ENCODE measurements at places on chromosomes 3 and 15. TPM values are rescaled to one million over a fixed set of nuclear protein-coding genes. Genes with fewer than 3 reads are reported as not detected.

Gene PTH1R
- polyA plus RNA-seq, result 8.7 TPM

Gene TBC1D5
- 35.7 TPM for polyA plus RNA-seq

DNA sequence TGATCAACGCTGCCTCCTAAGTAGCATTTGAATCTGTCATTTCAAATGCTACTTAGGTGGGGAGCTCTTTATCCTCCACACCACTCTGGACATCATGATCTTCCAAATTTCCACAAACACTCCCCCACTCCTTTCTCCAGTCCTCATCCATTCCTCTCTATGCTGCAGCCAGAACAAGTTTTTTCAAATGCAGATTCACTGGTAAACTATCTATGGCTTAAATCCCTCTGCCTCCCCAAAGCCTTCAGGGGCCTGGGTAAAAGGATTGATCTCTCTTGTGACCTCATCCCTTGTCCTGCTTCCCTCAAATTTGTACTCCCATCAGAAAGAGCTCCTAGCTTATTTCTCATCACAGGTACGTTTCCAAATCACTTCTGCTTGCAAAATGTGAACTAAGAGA is 1.3 kb upstream of the AEN start:
- no peak for DNase-seq

Gene A4GNT
- 0.07 TPM for polyA plus RNA-seq

DNA sequence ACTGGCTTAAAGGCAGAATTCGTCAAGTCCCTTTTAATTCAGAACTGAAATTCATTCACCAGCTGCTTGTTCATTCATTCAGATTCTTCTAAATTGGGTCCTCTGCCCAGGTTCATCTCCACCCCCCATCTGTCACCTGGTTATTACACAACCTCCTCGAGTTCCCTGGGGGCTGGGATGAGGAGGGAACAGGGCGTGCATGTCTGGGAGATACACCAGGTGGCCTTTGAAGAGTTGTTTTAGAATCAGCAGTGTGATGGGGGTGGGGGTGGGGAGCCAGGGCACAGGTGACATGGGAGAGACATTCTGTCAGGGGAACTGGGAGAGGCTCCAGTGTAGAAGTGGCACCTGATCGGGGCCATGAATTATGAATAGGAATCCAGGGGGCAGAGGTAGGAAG is 8.2 kb downstream of the SNX33 start:
- DNase-seq, result peak; percentile 43

DNA sequence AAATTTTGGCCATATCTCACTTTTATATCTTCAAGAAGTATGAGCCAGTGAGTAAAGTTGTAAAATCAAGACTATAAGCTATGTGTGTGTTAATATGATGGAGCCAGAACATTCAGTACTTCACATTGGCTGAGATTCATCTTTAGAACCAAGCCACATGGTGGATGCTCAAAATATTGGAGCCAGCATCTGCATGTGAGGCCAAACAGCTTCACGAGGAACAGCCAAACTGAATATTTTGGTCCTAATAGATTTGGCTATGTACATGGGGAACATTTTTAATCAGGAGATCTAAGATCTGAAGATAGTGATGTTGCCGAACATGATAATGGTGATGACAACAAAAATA is 1089.8 kb downstream of the TUSC7 start:
- DNase-seq, result no peak

- DNase-seq, result no peak
Measured at GRCh38 chr15:62985768-62986167, 56.8 kb upstream of the TPM1 start.

DNA sequence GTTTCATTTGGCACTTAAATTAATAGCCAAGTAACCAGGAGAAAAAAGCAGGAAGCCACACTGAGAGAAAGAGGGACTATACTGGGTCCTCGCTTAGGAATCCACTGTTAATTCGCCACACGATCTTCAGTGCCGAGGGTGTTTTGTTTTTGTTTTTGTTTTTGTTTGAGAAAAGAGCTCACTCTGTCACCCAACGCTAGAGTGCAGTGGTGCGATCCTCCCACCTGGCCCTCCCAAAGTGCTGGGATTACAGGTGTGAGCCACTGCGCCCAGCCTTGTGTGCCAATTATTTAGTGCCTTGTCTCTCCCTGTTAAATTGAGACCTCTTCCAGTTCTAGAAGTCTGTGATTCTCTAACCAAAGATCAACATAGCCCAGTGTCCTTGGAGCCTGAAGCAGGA is 53.8 kb upstream of the TPM1 start:
- no peak for DNase-seq

GRCh38 chr15:31270767-31271166 is 55.9 kb upstream of the KLF13 start:
- no peak for DNase-seq

GRCh38 chr15:36579792-36580431 is 486 bp downstream of the CDIN1 start:
- DNase-seq, result no peak

DNA sequence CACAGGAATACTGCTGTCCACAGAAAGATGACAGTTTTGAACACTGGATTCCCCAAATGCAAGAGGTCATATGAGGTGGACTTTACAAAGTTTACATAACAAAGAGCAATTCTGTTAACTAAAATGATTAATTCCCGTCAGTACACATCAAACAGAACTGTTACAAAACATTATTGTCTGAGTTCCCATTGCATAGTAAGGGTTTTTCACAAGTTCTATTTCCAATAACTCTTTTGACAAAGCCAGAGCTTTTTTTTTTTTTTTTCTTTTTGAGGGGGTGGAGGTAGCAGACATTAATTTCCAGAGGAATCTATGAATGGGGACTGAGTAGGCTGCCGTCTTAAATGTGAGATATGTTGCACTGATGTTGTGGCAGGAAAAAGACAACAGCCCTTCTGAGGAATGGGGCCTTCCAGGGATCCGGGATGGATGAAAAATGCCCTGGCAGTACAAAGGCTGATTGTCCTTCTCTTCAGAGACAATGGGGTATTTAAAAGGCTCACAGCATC is 178.1 kb upstream of the KBTBD8 start:
- DNase-seq, result no peak

DNA sequence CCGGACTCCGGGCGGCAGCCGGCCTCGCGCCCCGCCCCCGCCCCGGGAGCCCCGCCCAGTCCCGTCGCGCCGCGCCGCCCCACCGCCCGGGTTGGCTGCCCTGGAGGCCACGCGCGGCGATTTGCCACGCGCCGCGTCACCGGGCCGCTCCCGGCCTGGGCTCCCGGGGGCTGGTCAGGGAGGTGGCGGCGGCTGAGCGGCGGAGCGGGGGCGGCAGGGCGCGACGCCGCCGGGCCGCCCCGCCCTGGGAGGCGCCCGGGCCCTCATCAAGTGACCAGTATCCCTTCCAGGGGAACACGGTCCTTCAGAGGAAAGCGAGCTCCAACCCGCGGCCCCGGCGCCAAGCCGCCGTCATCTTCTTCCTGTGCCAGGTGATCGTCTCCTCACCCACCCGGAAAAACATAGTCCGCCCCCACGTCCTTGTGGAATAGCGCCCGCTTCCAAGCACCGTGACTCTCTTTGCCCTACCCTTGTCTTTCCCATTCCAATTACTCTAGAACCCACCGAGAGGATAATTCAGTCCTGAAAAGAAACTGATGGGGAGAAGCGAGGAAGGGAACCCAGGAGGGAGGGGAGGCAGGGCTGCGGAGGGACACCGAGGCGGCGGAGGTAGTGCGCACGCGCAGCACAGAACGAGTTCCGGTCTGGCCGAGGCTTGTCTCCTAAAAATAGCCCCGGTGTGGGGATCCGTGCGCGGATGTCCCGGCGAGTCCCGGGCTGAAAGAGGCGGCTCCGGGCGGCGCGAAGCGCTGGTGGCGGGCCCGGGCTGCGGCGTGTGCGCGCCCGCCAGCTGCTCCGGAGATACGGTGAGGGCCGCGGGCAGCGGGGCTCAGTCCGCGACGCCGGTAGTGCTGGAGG is at the start of gene MEF2A:
Gene MEF2A (plus strand): TSS at position 686 of the 858 bp plus-strand sequence. CDS start 67,136 bp downstream, outside the sequence.
- DNase-seq, result peak; percentile 92

- DNase-seq, result no peak
Measured at GRCh38 chr3:195352895-195353488, 82.0 kb upstream of the XXYLT1 start.

Gene SMCO1
- polyA plus RNA-seq, result not detected

- no peak for DNase-seq
Measured at GRCh38 chr15:34773917-34774316, 19.1 kb upstream of the GJD2 start.

DNA sequence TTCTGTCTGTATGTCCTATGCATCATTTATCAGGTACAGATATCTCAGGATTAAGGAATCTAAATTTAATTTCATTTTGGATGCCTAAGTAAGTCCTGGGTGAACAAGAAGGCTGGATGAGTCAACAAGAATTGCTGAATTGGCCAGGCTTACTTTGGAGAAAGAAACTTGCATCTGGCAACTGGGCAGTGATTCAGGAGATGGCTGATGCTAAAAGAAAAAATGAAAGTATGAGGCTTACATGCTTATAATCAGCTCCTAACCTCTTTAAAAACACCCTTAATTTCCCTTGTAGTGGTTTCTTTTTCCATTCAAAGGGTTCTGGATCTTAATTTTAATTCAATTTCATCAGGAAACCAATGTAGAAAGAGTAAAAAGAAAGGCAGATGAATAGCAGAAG is 228.8 kb upstream of the PEX5L start:
- DNase-seq, result no peak

GRCh38 chr15:43314171-43314570 is 16.2 kb downstream of the LCMT2 start:
- no peak for DNase-seq

- DNase-seq, result peak; percentile 77
Measured at GRCh38 chr15:63501256-63502089, 2.9 kb upstream of the USP3 start.

DNA sequence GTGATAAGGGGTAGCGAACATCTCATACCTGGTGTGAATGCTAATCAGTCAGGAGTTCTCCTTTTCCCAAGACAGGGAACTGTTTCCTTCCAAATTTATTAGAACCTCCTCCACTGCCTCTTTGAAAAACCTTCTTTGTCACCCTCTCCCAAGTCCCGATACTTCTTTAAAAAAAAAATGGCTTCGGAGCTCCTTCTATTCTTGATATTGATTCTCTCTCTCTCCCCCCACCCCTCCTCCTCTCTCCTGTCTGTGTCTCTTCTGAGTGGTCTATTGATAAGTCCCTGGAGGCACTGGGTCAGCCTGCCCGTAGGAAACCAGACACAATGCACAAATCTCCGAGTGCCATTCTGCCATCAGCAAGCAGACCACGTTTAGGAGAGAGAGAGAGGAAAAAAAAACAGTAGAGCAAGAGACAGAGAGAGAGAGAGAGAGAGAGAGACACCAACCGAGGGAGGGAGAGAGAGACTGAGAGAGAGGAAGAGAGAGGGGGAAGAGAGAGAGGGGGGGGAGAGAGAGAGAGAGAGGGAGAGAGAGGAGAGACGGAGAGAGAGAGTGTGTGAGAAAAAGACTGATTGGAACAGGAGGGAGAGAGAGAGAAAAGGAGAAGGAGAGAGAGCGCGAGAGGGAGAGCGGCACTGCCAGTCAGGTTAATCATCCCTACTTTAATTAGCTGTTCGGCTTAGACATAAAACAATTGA is 160.9 kb downstream of the TIGIT start:
- peak; percentile 47 for DNase-seq

Gene RLBP1
- 2.8 TPM for polyA plus RNA-seq

GRCh38 chr3:169940470-169941181 is 26.0 kb upstream of the SEC62 start:
- DNase-seq, result no peak

DNA sequence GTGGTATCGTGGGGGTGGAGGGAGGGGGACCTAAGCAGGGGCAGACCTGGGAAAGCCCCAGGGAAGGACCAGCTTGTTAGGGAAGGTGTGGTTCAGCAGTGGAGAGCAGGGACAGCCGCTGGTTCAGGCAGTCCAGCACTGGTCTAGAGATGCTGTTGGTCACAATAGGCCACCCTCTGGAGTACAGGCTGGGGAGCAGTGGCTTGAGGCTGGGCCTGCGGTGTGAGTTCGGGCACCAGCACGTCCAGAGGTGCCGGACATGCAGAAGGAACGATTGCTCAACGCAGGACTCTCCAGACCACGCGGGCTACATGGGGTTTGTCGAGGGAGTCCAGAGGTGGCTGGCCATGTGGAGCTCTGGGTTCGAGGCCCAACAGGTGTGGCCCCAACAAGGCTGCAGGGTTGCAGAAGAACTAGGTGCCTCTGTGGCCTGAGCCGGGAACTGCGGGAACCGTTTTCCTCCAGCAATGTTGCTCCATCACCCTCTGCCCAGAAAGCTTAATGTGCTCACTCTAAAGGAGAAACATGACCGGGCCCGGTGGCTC is 143.9 kb downstream of the APBA2 start:
- no peak for DNase-seq

GRCh38 chr3:126519506-126520455 is 2.2 kb upstream of the UROC1 start:
- DNase-seq, result no peak

GRCh38 chr3:70550723-70551319 is 238.4 kb upstream of the MDFIC2 start:
- DNase-seq, result peak; percentile 24

Gene SHC4
- polyA plus RNA-seq, result 1.7 TPM

Gene PKM
- 322 TPM for polyA plus RNA-seq

- no peak for DNase-seq
Measured at GRCh38 chr3:38107911-38108648, 28.8 kb downstream of the ACAA1 start.

Gene EFCAB12
- 1.5 TPM for polyA plus RNA-seq

DNA sequence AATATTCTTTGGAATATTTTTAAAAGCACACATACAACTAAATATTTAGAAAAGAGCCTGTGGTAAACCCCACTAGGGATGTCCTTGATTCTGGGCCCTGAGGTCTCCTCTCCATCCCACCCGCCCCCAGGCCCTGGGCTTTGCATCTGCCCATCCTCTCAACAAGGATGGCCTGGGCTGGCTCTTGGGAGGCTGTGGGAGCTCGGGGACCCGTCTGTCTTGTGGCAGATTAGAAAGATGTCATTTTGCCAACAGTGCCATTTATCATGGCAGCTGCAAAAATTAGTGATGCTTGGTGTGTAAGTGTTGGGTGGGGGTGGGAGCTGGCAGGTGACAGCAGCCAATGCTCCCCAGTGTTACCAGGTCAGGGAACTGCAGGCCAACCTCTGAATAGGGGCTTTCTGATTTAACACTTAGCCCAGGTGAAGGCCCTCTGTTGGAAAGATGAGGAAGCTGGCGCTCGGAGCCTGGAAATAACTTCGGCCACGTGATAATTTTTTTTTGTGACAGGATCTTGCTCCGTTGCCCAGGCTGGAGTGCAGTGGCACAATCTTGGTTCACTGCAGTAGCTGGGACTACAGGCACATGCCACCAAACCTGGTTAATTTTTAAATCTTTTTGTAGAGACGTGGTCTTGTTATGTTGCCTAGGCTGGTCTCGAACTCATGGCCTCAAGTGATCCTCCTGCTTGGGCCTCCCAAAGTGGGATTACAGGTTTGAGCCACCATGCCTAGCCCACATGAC is 16.9 kb upstream of the CSPG4 start:
- DNase-seq, result no peak

GRCh38 chr15:29364426-29365078 is 94.9 kb upstream of the NSMCE3 start:
- DNase-seq, result no peak

Data from large intestine (tissue), 12 donors.